DND-41 (cell line): ENCODE measurements at places on chromosomes 2 and 18.
A peak's percentile ranks its signal among the peaks of the same experiment; 100 is the strongest.

GRCh38 chr2:239250216-239251081 is 150.4 kb downstream of the HDAC4 start:
- no peaks in the 10 kb centered on the region for H3K27me3 ChIP-seq
- H3K4me1 ChIP-seq: peaks cover 42% of the 10 kb centered on the region
- H3K4me3 ChIP-seq: no peak overlapping the region
- DNase-seq: no peak
- no peak overlapping the region for H3K27ac ChIP-seq
- peaks cover 96% of the 10 kb centered on the region for H3K36me3 ChIP-seq

DNA sequence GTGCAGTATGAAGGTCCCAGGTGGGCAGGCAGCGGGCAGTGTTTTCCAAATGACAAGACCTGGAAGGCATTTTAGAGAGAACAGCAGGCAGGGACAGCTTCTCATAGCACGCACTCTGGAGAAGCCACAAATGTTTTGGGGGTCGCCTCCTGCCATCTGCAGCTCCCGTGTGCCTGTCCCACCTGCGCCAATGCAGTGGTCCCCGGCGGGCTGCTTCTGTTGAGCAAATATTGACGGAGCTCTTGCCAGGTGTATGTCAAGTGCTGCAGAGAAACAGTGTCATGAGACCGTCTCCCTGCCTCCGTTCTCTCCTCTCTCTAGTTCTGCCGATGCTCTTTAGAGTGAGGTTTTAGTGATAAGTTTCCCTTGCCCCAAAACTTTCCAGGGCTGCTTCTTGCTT is 174.8 kb downstream of the LDLRAD4 start:
- H3K4me3 ChIP-seq: no peak overlapping the region
- peaks cover 24% of the 10 kb centered on the region; the same call in 1 of the 2 replicates for H3K36me3 ChIP-seq
- DNase-seq: no peak
- H3K27me3 ChIP-seq: no peaks in the 10 kb centered on the region
- peaks cover 6% of the 10 kb centered on the region; the same call in 1 of the 2 replicates for H3K4me1 ChIP-seq

- DNase-seq: no peak
- H3K27ac ChIP-seq: no peak overlapping the region
- H3K27me3 ChIP-seq: no peaks in the 10 kb centered on the region
- H3K4me3 ChIP-seq: no peak overlapping the region
- no peaks in the 10 kb centered on the region for H3K4me1 ChIP-seq
Measured at GRCh38 chr2:58206785-58207184, 34.3 kb downstream of the FANCL start.

- H3K27me3 ChIP-seq: no peaks in the 10 kb centered on the region
- H3K27ac ChIP-seq: no peak overlapping the region
- no peak overlapping the region for H3K4me3 ChIP-seq
- H3K4me1 ChIP-seq: no peaks in the 10 kb centered on the region
- no peak for DNase-seq
- no peaks in the 10 kb centered on the region for H3K36me3 ChIP-seq
Measured at GRCh38 chr2:19021100-19021476, 337.3 kb downstream of the OSR1 start.

GRCh38 chr18:31102941-31103340 is 720 bp upstream of the DSC2 start:
- H3K27ac ChIP-seq: no peak overlapping the region
- H3K36me3 ChIP-seq: no peaks in the 10 kb centered on the region
- H3K4me1 ChIP-seq: no peaks in the 10 kb centered on the region
- no peak for DNase-seq
- H3K4me3 ChIP-seq: no peak overlapping the region
- no peaks in the 10 kb centered on the region for H3K27me3 ChIP-seq

- H3K27ac ChIP-seq: no peak overlapping the region
- no peaks in the 10 kb centered on the region for H3K27me3 ChIP-seq
- no peak overlapping the region for H3K4me3 ChIP-seq
- no peaks in the 10 kb centered on the region for H3K4me1 ChIP-seq
Measured at GRCh38 chr2:223095207-223095606, 43.2 kb downstream of the KCNE4 start.

- no peak overlapping the region for H3K4me3 ChIP-seq
- H3K27me3 ChIP-seq: no peaks in the 10 kb centered on the region
- peaks cover 80% of the 10 kb centered on the region for H3K36me3 ChIP-seq
- DNase-seq: no peak
Measured at GRCh38 chr2:143217512-143218115, 88.4 kb downstream of the ARHGAP15 start.

GRCh38 chr18:69484699-69485396 is 84.2 kb downstream of the DOK6 start:
- H3K36me3 ChIP-seq: no peaks in the 10 kb centered on the region
- H3K4me1 ChIP-seq: no peaks in the 10 kb centered on the region
- H3K27me3 ChIP-seq: no peaks in the 10 kb centered on the region

GRCh38 chr2:46935071-46935470 is 19.5 kb upstream of the MCFD2 start:
- H3K4me1 ChIP-seq: peaks cover 9% of the 10 kb centered on the region
- no peaks in the 10 kb centered on the region for H3K36me3 ChIP-seq
- no peaks in the 10 kb centered on the region for H3K27me3 ChIP-seq
- no peak overlapping the region for H3K4me3 ChIP-seq
- no peak for DNase-seq

DNA sequence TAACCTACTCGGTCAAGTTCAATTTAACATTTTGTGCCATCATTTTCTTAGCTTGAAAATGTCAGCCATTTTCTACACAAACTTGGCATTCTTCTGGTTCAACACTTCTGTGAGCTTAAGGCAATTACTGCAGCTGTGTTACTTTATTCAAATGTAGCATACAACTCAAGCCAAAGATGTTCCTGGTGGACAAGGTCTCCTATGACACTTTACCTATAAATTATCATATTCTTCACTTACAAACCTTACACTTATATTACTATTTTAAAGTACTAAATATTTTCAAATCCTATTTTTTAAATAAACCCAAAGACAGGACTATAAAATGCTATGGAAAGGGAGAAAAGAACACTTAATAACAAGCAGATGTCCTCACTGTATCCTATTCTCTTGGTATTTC is 1045.3 kb downstream of the TSN start:
- no peak overlapping the region for H3K4me3 ChIP-seq
- no peak for DNase-seq
- no peak overlapping the region for H3K27ac ChIP-seq
- H3K27me3 ChIP-seq: no peaks in the 10 kb centered on the region

DNA sequence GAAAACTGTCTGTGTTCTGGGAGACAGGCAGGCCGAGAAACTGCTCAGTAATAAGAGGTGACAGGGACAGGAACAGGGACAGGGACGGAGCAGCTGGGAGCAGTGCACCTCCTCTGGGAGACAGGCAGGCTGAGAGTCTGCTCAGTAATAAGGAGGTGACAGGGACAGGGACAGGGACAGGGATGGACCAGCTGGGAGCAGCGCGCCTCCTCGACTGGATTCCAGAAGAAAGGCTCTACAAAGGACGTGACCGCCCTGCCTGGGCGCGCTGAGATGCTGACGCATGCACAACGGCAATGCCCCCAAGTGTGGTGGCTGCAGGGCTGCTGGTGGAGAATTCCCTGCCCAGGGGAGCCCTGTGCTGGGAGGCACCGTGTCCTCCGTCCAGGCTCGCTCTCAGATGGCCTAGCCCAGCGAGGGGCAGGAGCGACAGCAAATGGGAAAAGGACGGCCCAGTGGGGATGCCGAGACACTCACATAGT is 44.2 kb upstream of the PXDN start:
- no peak overlapping the region for H3K4me3 ChIP-seq
- no peak overlapping the region for H3K27ac ChIP-seq
- no peaks in the 10 kb centered on the region for H3K4me1 ChIP-seq

DNA sequence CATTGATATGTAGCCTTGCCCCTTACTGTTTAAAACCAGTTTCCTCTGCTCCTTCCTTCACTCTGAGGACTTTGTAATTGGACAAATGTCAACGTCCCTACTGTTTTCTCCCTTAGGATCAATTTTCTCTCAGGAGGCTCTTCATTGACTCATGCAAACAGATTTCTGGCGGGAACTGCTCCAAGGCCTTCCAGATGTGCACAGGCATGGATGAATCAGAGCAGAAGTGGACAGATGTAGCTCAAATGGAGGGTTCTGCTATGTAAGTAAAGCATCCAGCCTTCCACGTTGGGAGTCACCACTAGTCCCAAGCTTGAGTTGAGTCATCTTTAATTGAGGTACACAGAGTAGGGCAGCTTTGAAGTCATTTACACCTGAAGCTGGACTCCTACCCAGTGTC is 34.1 kb upstream of the ZDBF2 start:
- H3K36me3 ChIP-seq: no peaks in the 10 kb centered on the region
- no peak overlapping the region for H3K4me3 ChIP-seq
- H3K27ac ChIP-seq: no peak overlapping the region
- no peaks in the 10 kb centered on the region for H3K27me3 ChIP-seq

DNA sequence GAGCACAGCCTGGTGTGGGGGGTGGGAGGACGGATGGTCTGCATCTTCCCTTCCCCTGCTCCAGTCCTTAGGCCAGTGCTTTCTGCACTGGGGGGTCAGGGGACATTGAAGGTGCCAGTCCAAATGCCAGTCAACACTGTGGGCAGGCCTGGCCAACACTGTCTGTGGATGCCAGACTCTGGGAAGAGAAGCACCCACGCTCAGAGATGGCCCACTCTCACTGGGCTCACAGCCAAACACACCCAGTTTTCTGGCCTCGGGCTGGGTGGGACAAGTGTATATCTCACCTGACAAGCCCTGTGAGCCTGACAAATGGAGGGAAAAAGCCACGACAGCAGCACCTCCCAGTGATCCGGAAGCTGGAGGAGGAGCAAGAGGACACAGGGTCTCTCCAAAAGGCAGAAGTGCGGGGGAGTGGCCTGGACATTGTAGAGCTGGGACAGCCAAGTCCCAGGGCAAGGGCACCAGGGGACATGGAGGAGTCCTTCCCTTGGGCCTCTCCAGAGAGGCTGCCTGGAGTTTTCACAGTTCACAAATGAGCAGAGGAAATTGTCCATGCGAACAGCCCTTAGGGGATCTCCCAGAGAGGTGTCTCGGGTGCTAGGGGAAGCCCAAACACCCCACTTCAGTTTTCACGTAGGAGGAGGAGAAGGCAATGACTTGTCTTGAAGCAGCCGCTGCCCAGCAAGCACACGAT is 79.3 kb downstream of the SDC1 start:
- no peaks in the 10 kb centered on the region for H3K36me3 ChIP-seq
- peaks cover 7% of the 10 kb centered on the region for H3K27me3 ChIP-seq
- no peak overlapping the region for H3K27ac ChIP-seq
- DNase-seq: no peak
- no peak overlapping the region for H3K4me3 ChIP-seq
- H3K4me1 ChIP-seq: no peaks in the 10 kb centered on the region

DNA sequence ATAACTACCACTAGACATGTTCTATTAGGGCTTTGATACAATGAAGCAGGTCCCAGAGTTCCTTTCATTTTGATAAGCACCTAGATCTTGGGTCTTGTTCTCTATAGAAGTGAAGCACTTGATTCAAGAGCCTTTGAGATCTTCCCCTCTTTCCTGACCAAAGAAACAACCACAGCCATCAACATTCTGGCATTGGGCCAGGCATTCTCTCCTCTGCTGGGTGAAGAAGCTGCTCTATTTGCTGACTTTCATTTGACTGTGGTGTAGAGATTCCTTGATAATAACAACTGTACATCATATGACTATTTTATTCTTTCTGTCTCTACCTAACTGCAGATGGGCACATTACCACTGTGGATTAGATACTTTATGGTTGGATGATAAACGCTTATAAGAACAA is 96.6 kb upstream of the LYPD1 start:
- H3K27me3 ChIP-seq: no peaks in the 10 kb centered on the region
- H3K4me3 ChIP-seq: no peak overlapping the region
- no peak overlapping the region for H3K27ac ChIP-seq
- no peaks in the 10 kb centered on the region for H3K36me3 ChIP-seq
- no peaks in the 10 kb centered on the region for H3K4me1 ChIP-seq
- DNase-seq: peak; percentile 6

DNA sequence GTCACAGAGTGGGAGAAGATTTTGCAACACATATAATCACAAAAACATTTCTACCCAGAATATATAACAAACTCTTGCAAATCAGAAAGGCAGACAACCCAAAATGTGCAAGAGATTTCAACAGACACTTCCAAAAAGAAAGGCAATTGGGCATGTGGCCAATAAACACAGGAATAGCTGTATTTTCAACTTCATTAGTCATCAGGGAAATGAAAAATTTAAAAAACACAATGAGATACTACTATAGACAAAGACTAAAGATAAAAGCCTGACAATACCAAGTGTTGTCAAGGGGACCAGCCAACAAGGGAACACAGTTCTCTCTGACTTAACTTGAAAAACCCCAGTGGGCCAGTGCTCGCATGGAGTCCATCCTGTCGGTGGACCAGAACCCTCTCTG is 40.5 kb downstream of the MTHFD2 start:
- no peaks in the 10 kb centered on the region for H3K36me3 ChIP-seq
- H3K27ac ChIP-seq: no peak overlapping the region
- H3K4me1 ChIP-seq: no peaks in the 10 kb centered on the region
- H3K4me3 ChIP-seq: no peak overlapping the region
- peaks cover 8% of the 10 kb centered on the region for H3K27me3 ChIP-seq

- H3K27me3 ChIP-seq: no peaks in the 10 kb centered on the region
- H3K4me3 ChIP-seq: no peak overlapping the region
- peaks cover 83% of the 10 kb centered on the region for H3K4me1 ChIP-seq
- H3K36me3 ChIP-seq: peaks cover 4% of the 10 kb centered on the region; the same call in 1 of the 2 replicates
- no peak for DNase-seq
Measured at GRCh38 chr2:127596311-127597045, 49.5 kb upstream of the GPR17 start.

GRCh38 chr2:21468624-21469023 is 344.9 kb downstream of the TDRD15 start:
- DNase-seq: no peak
- no peaks in the 10 kb centered on the region for H3K27me3 ChIP-seq
- H3K4me3 ChIP-seq: no peak overlapping the region
- no peaks in the 10 kb centered on the region for H3K36me3 ChIP-seq

DNA sequence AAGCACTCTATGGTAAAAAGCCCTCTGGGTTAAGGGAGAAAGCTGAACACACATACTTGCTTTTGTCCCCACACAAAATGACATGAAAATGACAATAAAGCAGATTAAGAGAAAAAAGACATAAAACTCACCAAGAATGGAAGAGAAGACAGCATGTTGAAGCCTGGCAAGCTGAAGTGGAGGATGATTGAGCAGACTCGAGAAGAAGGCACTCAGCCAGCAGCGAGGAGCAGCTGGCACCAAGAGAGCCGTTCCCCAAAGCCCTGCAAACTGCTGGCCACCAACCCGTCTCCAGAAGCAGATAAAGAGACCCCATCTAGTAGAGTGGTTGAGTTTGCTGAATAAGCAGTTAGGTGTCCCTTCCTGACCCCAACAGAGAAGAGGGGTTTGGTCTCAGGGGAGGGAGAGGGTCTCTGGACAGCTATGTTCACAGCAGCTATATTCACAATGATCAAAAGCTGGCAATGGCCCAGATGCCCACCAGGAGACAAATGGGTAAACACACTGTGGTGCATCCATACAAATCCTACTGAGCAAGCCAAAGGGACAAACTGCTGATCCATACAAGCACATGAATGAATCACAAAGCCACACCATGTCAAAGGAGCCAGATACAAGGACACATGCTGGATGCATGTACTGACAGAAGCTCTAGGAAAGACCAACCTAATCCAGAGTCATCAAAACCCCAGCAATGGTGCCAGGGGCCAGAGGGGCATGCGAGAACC is 36.9 kb downstream of the FAM168B start:
- no peak overlapping the region for H3K4me3 ChIP-seq
- no peaks in the 10 kb centered on the region for H3K27me3 ChIP-seq
- no peaks in the 10 kb centered on the region for H3K4me1 ChIP-seq
- H3K27ac ChIP-seq: no peak overlapping the region
